ENCODE measurements at places on chromosomes 1 and 21.
A peak's percentile ranks its signal among the peaks of the same experiment; 100 is the strongest.

GRCh38 chr1:238360474-238360873, 469.8 kb upstream of the ZP4 start:
- DNase-seq: no peak

- DNase-seq: no peak
These were observed 239.8 kb downstream of the NFIA start for GRCh38 chr1:61322008-61322744.

DNA sequence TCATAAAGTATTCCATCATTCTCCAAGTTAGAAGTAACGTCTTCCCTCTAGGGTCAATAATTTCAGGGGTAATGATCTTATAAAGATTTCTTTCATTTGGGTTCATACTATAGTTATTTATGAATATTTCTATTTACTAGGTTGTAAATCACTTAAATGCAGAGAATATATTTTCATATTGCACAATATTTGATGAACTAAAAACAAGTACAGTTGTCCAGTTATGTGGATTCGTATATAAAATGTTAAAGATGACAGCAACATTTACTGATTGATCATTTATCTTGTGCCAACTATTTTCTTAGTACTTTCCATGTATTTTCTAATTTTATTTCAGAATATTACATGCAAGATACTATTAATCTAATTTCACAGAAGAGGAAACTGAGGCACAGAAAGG, 220.3 kb upstream of the TNR start:
- DNase-seq: no peak

GRCh38 chr21:36429947-36430546, 44.9 kb downstream of the CHAF1B start:
- DNase-seq: peak; percentile 100

GRCh38 chr1:99228153-99228552, 36.1 kb upstream of the PLPPR4 start:
- DNase-seq: no peak

DNA sequence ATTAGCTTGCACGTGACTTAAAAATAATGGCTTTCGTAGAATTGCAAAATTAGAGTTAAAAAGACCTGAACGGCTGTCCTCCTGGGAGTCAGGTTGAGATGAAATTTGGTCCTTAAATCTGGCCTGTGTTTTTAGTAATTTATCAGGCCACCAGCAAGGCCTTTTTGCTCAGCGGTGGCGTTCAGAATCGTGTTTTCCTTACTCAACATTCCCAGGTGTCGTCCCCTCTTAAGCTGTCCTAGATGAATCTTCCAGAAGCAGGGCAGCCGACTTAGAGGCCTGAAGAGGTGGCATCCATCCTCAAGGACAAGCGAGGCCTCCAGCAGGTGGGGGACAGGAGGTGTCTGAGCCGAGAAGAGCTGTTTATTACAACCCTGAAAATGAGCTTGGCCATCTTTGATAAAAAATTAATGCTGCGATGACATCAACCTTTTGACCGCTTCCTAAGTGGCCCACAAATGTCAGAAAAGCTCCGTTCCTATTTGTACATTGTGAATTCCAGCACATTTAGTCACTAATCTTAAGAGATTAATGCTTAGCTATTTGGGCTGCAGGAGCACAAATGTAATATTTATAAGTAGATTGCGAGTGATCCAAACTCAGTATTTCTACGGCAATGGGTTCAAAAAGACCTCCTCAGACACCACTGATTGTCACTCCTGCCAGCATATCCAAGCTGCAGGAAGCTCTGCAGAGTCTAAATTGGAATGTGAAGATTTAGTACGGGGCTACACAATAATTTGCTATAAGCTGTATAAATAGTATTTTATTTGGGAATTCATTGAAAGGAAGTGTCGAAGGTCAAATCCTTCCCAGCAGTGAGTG, 344.1 kb upstream of the VAMP3 start:
- DNase-seq: no peak

DNA sequence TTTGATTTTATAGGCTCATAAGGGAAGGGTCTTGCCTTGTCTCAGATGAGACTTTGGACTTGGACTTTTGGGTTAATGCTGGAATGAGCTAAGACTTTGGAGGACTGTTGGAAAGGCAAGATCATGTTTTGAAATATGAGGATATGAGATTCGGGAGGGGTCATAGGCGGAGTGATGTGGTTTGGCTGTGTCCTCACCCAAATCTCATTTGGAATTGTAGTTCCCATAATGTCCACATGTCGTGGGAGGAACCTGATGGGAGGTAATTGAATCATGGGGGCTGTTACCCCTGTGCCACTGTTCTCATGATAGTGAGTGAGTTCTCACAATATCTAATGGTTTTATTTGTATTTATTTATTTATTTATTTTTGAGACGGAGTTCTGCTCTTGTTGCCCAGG, 6.9 kb upstream of the CSDE1 start:
- DNase-seq: no peak

GRCh38 chr1:196136396-196136795, 471.8 kb downstream of the KCNT2 start:
- DNase-seq: no peak

DNA sequence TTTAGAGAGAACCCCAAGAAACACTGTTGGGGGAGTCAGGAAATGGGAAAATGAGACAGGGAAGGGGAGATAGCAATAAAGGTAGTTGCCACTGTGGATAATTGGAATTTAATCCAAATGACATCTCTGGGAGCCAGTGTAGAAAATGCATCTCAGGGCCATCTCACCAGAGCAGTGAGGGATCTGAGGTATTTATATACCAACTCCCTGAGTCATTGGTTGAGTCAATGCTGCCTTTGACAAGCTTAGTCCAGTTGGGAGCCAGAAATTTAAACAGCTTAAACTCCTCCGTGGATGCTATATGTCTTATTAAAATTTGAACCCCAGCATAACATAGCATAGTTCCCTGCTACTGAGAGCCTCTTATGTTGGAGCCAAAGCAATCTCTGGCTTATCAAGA, 140.3 kb downstream of the SLC30A10 start:
- no peak for DNase-seq

GRCh38 chr1:201636097-201636496, 97.2 kb downstream of the NAV1 start:
- no peak for DNase-seq

DNA sequence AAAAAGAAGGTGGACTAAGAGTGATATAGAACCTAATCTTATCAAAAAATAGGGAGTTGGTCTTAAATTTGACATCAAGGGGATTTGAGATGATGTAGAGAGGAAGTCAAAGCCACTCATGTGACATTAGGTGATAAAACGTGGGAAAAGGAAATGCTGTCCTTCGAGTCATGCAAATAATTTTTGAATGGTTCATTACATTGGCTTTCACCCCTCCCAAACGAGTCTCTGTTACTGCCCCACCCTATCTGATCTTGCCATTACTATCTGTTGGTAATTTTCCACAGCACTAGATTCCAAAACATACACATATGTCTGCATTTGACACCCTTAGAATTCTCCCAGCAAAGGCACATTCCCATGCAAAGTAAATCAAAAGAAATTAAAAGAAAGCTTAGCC, 531.1 kb upstream of the ADAMTS5 start:
- no peak for DNase-seq

GRCh38 chr1:209059981-209060380, 523.5 kb upstream of the CAMK1G start:
- no peak for DNase-seq

GRCh38 chr1:167166690-167167075, 54.0 kb upstream of the POU2F1 start:
- DNase-seq: no peak

DNA sequence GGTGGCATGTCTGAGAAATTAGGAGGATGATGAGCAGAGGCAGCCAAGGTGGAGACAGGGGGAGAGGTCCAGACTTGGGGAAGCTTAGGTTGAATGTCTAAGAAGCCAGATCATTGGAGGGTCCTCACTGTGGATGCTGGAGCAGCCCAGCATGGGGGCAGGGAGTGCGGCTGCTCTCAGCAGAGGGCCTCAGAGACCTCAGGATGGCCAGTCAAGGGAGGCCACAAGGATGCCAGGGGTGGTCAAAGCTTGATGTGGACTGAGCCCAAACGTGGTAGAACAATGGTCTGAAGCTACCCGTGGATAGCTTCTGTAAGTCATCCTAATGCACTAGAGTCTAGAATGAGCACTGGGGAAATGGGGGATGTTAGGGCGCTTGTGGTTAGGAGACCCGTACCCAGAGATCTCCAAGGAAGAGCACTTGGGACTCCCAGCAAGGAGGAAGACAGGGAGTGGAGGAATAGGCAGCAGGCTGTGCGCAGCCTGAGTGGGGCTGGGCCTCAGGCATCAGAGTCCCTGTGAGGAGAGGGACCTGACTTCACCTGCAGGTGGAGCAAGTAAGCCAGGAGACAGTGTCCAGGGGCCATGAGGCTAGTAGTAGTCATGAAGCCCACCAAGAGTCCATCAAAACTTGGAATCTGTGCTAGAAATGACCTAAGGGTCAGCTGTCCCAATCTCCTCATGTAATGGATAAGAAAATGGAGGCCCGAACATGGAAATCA, 4.3 kb upstream of the S100A9 start:
- DNase-seq: no peak

DNA sequence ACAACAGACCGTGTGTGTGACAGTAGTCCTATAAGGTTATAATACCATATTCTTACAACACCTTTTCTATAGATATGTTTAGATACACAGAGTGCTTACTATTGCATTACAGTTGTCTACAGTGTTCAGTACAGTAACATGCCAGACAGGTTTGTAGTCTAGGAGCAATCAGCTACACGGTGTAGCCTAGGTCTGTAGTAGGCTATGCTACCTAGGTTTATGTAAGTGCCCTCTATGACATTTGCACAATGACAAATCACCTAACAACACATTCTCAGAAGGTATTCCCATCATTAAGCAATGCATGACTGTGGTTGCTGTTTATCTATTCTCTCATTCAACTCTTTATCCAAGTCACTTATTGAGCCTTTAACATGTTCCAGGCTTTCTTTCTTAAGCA, 1.8 kb upstream of the WLS start:
- DNase-seq: no peak

- DNase-seq: no peak
These were observed 725 bp upstream of the VWA1 start for GRCh38 chr1:1434824-1435105.

Data from non-pigmented ciliary epithelial cell (primary cell).